ENCODE measurements at places on chromosomes 4 and X.
A peak's percentile ranks its signal among the peaks of the same experiment; 100 is the strongest.

DNA sequence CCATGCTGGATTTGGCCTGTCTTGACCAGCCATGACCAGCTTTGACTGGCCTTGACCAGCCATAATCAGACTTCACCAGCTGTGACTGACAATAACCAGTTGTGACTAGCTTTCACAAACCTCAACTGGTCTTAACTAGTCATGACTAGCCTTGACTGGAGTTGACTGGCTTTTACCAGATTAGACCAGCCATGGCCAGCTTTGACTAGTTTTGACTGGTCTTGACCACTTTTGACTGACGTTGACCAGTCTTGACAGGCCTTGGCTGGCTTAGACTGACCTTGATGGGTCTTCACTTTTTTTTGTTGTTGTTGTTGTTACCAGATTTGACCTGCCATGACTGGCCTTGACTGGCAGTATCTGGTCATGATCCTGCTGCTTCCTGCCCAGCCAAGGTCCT is 67.4 kb downstream of the RLIM start:
- DNase-seq: no peak

- no peak for DNase-seq
Measured at GRCh38 chr4:42445038-42445437, 47.8 kb downstream of the SHISA3 start.

- DNase-seq: no peak
Measured at GRCh38 chr4:76201276-76201675, 12.3 kb downstream of the SCARB2 start.

GRCh38 chr4:186878203-186878776 is 154.6 kb upstream of the FAT1 start:
- no peak for DNase-seq

GRCh38 chrX:45497290-45497689 is 296.6 kb upstream of the DIPK2B start:
- no peak for DNase-seq

DNA sequence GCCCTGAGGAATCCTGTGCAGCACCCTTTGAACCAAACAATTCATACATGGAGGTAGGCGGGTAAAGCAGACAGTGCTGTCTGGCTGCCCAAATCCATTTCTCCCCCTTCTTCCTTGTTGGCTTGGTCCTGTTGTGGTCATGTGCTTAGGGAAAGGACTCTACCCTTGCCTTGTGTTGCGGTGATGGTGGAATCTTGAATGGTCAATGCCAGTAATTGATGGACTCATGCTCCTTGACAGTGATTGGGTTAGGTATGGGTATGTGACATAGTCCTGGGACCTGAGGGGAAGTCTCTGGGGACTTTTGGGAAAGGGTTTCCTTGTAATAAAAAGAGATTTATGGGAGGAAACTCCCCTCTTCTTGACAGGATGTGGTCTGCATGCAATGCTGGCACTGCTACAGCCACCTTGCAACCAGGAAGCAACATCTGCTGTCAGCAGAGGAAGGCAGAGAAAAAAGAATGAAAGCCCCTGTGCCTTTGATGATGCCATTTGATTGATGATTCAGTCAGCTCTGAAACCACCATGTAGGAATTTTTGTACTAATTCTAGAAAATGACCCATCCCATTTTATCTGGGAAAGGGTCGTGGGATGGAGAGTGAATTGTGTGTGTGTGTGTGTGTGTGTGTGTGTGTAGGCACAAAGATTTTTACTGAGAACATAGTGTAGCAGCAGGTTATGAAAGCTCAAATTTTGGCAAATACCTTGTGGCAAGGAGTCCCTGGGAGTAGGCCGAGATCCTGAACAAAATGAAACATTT is 30.0 kb upstream of the HUWE1 start:
- peak; percentile 60 for DNase-seq

DNA sequence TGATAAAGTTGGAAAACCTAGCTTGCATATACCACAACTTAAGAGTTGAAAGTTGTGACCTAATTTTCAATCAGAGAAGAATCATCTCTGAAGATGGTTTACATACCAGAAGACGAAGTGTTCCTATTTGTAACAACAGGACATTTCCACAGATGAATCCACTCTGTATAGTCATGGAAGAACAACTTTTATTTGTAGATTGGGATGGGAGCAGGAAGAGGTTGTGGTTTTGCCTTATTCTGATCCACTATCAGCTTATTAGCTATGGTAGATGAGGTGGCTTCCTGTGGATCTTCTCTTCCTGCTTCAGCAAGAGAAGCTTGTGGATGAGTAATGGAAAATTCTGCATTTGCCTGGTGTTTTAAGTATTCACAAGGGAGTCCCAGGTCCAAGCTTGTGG is 18.6 kb upstream of the SUPT20HL1 start:
- peak; percentile 75 for DNase-seq

DNA sequence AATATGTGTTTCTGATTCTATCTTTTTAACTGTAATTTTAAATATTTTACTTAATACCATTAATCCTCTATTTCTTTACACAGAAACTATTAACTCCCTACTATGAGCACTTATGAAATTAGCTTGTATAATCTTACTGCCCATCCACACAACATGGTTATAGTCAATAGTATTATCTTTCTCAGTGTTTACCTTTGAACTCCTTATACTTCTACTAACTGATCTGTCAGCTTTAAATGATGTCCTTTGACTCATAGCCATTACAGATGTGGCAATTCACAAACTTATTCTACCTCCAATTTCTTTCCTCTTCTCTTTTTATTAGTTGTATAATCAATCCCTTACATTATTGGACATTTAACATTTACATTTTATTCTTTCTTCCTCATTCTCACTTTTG is 5.5 kb downstream of the SEC31A start:
- no peak for DNase-seq

Data from EL (cell line).